Endodermal cell (in vitro differentiated cells): ENCODE measurements at places on chromosomes 1 and 21. TPM values are rescaled to one million over a fixed set of nuclear protein-coding genes. Genes with fewer than 3 reads are reported as not detected.
A peak's percentile ranks its signal among the peaks of the same experiment; 100 is the strongest.

The MARK1 gene
- total RNA-seq, result 5.3 to 10.0 TPM (median 8.8 TPM) in 3 replicates

The CFHR4 gene
- total RNA-seq, result not detected in 3 replicates

The LCE2A gene
- total RNA-seq, result not detected in 3 replicates

The CD5L gene
- total RNA-seq, result not detected in 3 replicates

The LMX1A gene
- 1.6 and 3.8 TPM in 2 replicates for total RNA-seq

The ADAM30 gene
- total RNA-seq, result not detected in 3 replicates

The NBPF6 gene
- total RNA-seq, result not detected in 3 replicates

The ADAMTS4 gene
- total RNA-seq, result 3.4 to 9.6 TPM (median 8.2 TPM) in 3 replicates

DNA sequence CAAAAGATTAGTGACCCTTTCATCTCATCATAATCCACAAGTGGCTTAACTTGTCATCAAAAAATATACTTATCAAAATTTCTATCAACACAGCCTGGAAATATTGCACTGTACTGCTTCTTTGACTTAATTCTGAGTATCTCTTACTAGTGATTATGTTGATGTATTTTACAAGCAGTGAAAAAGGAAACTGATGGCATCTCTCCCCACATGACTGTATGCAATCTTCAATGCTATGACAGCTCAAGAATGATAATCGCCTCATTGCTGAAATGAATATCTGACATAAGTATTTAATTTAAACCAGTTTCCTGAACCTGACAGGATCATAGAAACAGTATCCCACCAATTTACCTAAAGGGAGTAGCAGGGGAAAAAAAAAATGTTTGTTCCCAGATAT lies 79.5 kb downstream of the DPYD start:
- no peak for DNase-seq

- no peak for DNase-seq
These were observed 2.9 kb downstream of the SOAT1 start for GRCh38 chr1:179296356-179297104.

DNA sequence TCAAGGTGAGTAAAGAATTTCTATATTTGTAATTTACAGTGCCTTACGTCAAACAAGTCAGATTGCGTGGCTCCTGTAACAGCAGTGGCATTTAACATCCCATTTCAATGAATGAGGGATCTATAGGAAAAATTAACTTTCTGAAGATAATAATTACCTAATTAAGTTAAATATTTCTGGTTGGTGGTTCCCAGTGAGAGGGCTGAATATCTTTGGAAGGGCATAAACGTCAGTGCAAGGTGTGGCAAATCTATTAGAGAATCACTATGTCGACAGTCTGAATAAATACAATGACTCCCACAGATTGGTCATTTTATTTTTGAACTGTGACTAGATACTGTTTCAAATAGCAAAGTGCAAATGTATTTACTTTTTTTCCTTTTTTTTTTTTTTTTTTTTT lies 80.0 kb downstream of the S1PR1 start:
- no peak for DNase-seq

- DNase-seq, result no peak
These were observed 46.6 kb upstream of the RAB4A start for GRCh38 chr1:229224308-229224707.

DNA sequence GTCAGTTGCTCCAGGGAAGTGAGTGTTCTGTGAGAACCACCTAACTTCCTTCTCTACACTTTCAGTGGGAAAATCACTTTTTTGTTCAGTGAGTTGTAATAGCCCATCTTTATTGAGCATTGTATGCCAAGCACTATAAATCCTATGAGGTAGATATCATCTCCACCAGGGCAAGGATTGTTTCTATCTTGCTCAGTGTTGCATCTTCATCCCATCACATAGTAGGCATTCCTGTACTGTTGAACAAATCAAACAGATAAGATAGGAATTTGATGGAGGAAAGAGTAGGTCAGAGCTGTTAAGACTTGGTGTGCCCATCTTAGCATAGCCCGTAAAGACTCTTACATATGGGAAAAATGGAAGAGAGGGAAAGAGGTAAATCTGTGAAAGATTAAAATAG lies 2.9 kb upstream of the PIGV start:
- no peak for DNase-seq

DNA sequence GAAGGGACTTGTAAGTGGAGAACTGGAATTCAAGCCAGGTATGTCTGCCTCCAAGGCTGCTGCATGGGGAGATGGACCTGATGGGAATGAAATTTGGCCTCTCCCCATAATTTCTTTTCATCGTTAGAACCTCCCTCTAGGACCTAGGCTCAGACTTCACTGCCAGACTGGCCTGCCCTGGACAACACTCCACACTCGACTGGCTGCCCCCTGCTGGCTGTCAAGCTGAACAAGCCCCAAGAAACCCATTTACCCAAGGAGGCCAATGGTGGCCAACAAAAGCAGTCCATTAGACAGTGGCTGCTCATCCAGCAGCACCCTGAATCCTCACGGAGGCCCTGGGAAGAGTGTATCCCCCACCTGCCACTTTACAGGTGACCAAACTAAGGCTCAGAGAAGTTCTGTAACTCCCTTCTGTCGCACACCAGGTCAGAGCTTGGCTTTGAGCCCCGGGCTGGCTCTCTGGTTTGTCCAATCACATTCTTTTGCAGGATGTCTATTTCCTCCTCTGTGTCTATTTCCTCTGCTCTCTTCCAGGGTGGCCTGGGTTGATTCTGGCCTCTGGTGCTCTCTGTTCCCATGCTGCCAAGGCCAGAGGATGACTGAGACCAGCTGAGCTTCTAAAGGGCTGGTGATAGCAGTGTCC lies 3.8 kb downstream of the RNF186 start:
- peak; percentile 87 for DNase-seq

GRCh38 chr1:10530281-10530740 lies 55.6 kb downstream of the PEX14 start:
- peak; percentile 92 for DNase-seq

- DNase-seq, result no peak
These were observed 28.6 kb upstream of the PARP1 start for GRCh38 chr1:226436472-226436854.

DNA sequence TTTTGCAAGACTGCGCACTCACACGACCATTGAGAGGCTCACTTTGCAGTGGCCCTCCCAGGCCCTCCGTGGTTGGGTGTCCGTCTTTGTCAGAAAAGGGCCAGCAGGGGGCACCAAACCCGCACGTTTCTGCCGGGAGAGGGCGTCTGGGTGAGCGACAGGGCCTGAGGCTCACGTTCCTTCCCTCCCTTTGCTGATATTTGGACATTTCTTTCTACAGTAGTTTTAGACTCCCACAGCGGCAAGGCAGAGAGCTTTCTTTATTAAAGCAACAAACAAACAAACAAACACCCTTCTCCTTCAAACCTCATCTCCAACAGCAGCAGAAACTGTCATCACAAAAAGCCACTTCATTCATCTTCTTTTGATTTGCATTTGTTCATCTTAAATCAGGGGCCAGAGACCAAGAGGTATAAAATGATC lies 79.2 kb upstream of the WDR26 start:
- DNase-seq, result peak; percentile 97

DNA sequence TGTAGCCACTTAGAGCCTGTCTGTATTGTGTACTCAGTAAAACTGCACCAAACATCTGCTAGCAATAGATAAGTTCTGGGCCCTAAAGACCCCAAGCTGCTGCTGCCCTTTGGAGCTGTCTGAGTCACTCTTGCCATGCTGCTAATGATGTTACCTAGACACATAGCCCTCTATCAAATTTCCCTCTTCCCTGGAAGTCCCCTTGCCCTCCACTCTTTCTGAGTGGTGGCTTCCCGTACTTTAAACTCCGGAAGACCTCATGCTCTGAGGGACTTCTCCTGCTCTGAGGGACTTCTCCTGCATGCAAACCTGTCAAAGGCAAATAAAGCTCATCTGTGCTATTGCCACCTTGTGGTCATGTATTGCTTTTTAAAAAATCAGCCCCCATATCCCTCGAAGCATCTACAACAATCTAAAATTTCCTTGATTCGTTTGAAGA lies 34.0 kb downstream of the FH start:
- peak; percentile 56 for DNase-seq

DNA sequence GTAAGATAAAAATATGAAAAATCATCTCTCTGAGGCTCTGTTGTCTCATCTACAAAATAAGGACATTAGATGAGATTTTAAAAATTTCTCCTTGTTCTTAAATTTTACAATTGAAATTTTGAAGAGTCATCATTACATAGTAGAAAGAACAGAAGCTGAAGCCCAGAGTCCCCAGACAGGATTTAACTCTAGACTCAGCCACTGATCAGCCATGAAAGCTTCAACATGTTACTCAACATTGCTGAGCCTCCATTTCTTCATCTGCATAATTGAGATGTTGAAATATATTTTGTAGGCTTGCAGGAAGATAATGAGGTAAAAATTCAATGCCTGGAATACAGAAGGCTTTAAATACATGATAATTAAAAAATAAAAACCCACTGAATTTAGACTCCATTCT lies 633.3 kb downstream of the LMO4 start:
- DNase-seq, result no peak

- DNase-seq, result no peak
These were observed 48.3 kb upstream of the DPH5 start for GRCh38 chr1:101073836-101074235.

DNA sequence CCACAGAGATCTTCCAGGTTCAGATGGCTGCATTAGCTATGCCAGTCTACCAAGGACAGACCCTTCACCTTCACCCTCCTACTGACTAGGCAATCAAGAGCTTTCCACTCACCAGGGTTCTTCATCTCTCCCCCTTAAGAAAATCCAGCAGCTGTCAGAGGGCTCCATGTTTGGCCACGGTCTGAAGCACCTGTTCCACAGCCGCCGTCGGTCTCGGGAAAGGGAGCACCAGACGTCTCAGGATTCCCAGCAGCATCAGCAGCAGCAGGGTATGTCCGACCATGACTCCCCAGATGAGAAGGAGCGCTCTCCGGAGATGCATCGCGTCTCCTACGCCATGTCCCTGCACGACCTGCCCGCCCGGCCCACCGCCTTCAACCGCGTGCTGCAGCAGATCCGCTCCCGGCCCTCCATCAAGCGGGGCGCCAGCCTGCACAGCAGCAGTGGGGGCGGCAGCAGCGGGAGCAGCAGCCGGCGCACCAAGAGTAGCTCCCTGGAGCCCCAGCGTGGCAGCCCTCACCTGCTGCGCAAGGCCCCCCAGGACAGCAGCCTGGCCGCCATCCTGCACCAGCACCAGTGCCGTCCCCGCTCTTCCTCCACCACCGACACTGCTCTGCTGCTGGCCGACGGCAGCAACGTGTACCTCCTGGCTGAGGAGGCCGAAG lies 13.8 kb downstream of the TMCC2 start:
- peak; percentile 34 for DNase-seq
